Aorta (tissue), 5 donors: ENCODE measurements at places on chromosomes 4 and X. TPM values are rescaled to one million over a fixed set of nuclear protein-coding genes. Genes with fewer than 3 reads are reported as not detected.

- no peak for DNase-seq
These were observed 5.1 kb upstream of the KDM5C start for GRCh38 chrX:53230116-53230515.

DNA sequence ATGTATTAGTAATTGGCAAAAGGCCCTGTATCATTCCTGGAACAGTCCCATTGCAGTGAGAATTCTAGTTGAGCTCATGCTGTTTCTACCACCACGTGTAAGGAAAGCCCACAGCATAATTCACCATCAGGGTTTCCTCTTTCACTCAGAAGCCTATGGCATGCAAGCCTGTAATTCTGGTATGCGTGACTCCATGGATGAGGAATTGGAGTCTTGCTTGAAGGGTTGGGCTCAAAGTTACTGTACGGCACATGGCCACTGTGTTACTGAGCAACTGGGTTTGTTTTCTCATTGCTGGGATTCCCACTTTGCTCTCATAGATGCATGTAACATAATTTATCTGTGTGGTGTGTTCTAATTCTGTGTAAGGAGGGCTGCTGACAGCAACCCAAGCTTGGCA is 132.3 kb upstream of the NR3C2 start:
- DNase-seq: no peak

GRCh38 chr4:120847019-120847582 is 75.4 kb downstream of the PRDM5 start:
- DNase-seq: no peak

- no peak for DNase-seq
These were observed 5.2 kb downstream of the NKX3-2 start for GRCh38 chr4:13539047-13539618.

DNA sequence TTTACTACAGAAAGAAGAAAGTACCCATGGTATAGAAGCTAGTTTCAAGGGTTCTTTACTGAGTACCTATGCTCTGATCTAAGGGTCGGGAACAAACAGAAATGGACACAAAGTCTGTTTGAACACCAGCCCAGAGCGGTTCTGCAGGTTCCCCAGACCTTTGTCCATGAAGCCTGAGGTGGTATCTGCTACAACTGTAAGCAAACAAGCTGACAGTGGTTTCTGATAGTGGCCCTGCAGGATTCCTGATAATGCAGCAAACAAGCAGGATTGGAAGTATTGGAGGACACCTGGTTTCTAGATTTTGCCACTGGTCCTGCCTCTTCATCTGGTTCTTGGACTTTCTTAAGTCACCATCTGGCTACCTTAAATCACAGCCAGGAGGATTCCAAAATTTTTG is 23.7 kb downstream of the SMPX start:
- no peak for DNase-seq

GRCh38 chr4:184988611-184989010 is 29.7 kb upstream of the HELT start:
- no peak for DNase-seq

MAGEA2 gene
- not detected for total RNA-seq

DNA sequence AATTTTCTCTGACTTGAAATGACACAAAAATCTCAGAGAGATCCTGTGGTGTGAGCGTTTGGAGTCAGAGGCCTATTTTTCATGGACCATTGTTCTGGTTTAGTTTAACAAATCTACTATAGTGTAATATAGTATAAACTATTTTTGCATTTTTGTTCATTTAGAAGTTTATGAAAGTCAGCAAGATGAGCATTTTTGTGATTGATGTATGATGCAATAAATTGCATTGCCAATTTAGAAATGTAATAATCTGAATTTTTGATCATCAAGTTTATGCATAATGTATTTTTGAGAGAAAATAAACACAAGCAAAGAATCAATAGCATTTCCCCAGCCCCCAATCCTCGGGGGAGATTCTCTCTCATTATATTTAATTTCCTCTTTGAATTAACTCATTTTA is 519.5 kb upstream of the FTHL17 start:
- no peak for DNase-seq

GRCh38 chr4:80610845-80611677 is 275.5 kb downstream of the CFAP299 start:
- DNase-seq: no peak

PCDH10 gene
- total RNA-seq: 23.0 TPM

- no peak for DNase-seq
These were observed 1498.0 kb downstream of the STIM2 start for GRCh38 chr4:28358606-28359005.
